ENCODE measurements at places on chromosomes 16 and 17. TPM values are rescaled to one million over a fixed set of nuclear protein-coding genes. Genes with fewer than 3 reads are reported as not detected.

Gene TP53TG3B
- not detected for polyA plus RNA-seq

Gene SLC16A6
- polyA plus RNA-seq, result not detected

Gene MGAT5B
- not detected for polyA plus RNA-seq

Gene MYOCD
- polyA plus RNA-seq, result 3.1 TPM

Gene GJC1
- polyA plus RNA-seq, result 3.2 TPM

Gene GPR139
- polyA plus RNA-seq, result not detected

Gene CUEDC1
- polyA plus RNA-seq, result 6.8 TPM

Gene CHST5
- polyA plus RNA-seq, result 37.7 TPM

Gene EXOC3L1
- polyA plus RNA-seq, result 4.9 TPM

Gene COL1A1
- 320 TPM for polyA plus RNA-seq

Gene KRTAP2-3
- polyA plus RNA-seq, result not detected

Gene C16orf96
- 0.07 TPM for polyA plus RNA-seq

Gene SOX8
- 2.1 TPM for polyA plus RNA-seq
